Stimulated activated CD4-positive, alpha-beta T cell treated with anti-CD3 and anti-CD28 coated beads, Interleukin-1b, Interleukin-23, amount 100 ng/mL, for 48 hours (primary cell): ENCODE measurements at places on chromosomes 7 and 10.
A peak's percentile ranks its signal among the peaks of the same experiment; 100 is the strongest.

- no peak for DNase-seq
Observed at GRCh38 chr7:5797716-5798115, 16.3 kb upstream of the RNF216 start.

DNA sequence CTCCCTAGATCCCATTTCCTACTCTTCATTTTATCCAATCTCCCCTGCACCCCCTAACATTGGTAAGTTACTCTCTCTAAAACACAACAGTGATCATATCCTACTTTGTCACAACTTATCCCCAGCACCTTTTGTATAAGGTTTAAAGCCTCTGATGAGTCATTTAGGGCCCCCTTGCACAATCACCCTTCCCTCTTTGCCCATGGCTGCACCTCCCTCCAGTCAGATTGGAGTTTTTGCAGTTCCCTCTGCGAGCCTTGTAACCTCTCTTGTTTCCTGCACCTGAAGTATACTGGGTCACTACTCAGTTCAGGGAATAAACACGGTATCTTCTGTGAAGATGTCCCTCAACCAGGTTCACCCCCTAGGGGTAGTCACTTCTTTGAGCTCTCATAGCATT, 55.9 kb upstream of the ADRB1 start:
- DNase-seq = no peak

DNA sequence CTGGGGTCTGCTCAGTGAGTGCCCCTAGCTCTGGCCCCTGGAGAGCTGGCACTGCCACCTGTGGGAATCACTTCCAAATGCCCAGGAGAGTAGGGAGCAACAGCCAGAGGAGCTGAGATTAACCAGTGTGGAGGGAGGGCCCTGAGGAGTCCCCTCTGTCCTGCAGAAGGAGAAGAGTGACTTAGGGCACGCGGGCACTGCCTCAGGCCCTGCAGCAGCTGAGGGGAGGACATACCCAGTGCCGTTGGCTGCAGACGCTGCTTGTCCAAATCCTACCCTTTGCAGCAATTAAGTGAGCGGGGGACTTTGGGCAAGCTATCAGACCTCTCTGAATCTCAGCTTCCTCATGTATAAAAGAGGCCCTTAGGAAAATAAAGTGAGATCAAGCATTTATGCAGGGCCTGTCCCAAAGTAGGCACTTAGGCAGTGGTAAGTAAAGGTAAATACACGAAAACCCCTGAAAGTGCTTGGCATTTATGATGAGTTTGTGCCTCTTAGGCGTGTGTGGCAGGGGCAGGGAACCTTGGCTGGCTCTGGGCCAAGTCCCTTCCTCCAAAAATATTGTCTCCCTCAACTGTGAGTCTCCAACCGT, 16.9 kb downstream of the PRF1 start:
- DNase-seq = no peak

GRCh38 chr7:128955981-128956380, 18.3 kb downstream of the IRF5 start:
- DNase-seq = no peak

DNA sequence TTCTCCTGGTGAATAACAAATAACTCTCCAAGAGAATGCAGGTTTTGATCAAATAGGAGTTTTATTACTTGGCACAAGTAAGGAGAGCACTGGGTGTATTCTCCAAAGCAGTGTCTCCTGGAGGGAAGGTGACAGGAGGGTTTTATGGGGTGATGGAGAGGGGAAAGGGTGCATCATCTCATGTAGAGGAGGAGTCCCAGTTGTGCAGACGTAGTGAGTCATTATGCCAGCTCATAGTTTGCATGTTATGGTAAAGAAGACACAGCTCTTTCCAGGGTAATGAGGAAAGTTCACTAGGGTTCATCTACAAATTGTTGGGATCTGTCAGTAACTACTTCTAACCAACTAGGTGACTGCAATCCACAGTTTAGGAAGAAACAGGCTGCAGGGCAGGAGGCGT, 347.9 kb upstream of the MEOX2 start:
- DNase-seq = no peak

DNA sequence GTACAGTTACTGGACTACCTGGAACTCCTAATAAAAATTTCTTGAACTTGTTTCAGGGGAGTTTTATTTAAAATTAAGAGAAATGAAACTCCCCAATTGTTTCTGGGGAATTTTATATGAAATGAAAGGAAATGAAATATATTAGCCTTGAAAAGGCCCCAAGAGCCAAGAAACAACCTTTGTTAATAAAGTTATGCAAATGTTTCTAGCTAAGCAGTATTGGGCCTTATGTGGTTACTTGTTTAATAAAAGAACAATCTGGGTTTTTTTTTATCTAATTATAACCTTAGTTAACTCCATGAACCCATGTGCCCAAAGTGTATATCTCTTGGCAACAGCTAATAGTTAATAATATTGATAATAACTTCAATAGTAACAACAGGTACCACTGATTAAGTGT, 222.8 kb downstream of the EXOC4 start:
- no peak for DNase-seq

- no peak for DNase-seq
Observed at GRCh38 chr7:103651593-103652377, 205.8 kb upstream of the SLC26A5 start.

- no peak for DNase-seq
Observed at GRCh38 chr10:5018134-5018533, 14.5 kb upstream of the AKR1C2 start.

DNA sequence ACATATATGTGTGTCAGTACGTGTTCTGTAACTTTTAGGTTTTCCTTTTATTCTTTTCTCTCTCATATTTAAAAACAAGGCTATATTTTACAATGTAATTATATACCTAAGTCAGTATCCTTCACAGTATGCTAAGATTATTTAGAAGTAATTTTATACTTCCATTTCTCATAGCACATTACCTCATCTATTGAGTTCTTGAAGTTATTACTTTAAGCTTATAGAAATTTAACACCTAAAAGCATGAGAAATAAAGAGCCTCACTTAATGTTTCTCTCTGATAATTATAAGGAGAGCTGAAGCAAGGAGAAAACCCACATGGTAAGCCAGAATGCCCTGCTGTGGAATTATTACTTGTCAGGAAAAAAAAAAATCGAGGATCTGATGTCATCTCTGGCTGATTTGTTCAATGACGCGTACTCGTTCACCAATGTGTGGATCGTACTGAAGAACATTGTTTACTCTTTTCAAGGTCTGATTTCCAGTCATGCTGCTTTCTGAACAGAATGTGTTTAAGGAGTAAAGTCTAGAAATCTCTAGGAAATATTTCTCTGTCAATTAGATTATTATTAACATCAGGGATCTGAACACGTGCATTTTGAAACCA, 21.9 kb downstream of the CACNB2 start:
- DNase-seq = no peak

- DNase-seq = no peak
Observed at GRCh38 chr7:50544992-50545391, 20.2 kb downstream of the DDC start.

DNA sequence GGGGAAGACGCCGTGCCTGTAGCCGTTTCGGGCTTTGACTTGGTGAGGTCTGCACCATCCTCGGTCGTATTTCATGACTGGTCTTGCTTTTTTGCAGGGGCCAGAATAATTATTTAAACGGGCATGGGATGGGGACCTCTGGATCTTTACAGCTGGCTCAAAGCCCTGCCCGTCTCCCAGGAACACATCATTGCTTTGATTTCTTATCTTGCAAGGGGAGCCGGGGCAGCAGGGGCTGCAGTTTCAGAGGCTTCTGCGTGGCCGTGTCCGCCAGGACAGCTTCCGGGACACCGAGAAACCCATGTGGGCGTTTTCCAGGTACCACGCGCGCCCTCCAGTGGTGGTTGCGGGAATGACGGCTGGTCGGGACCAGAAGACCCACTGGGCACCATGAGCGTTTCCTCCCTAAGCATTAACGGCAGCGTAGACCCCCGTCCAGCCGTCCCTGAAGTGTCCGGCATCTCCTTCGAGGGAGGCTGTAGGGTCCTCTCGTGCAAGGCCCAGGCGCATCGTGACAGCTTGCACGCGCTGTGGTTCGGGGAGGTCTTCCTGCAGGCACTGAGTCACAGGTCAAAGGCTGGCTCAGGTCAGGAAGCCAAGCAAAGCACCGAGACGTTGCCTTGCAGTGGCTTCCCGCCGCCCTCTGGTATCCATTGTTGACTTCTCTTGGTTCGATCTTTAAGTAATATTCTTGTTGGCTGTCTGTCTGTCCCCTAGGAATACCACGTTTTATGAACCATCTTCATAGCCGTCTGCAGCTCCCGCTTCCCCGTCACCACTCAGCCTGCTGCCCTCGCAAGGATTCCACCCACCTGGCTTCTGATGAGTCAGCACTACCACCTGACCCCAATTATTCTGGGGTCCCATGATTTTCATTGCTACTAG, 16.2 kb upstream of the ZFAND2A start:
- DNase-seq = peak; percentile 87

GRCh38 chr10:13180788-13181187, 19.4 kb downstream of the MCM10 start:
- DNase-seq = peak; percentile 32

DNA sequence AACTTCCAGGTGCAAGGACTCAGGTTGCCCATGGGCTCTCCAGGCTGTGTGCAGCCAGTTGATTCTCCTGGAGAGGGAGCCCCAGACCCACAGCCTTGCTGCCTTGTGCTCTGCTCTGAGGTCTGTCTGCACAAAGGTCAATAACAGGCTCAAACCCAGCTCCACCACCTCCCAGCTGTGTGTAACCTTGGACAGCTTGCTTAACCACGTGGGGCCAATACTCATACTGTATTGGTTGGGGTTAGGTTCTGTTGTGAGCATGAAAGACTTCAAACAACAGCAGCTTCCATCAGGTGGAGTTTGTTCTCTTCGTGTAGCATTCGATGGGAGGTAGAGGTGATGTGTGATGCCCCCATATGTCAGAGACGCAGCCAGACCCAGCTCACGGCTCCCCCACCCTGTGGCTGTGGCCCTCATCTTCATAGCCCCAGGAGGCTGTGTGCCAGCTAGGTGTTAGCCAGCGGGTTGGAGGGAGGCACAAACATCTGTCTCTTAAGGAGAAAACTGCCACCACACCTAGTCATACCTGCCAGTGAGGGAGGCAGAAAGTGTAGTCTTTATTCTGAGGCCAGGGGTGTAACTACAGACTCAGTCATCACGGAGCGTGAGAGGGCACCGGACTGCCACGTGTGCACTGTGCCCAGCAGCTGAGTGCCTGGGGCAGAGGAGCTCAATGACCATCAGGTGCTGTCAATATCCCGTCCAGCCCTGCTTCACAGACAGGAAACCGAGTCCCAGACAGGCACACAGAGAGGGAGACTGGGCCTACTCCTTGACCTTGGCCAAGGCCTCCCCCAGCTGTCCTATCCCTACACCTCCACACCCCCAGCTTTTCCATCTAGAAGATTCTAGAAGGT, 8.1 kb upstream of the POLD2 start:
- no peak for DNase-seq

DNA sequence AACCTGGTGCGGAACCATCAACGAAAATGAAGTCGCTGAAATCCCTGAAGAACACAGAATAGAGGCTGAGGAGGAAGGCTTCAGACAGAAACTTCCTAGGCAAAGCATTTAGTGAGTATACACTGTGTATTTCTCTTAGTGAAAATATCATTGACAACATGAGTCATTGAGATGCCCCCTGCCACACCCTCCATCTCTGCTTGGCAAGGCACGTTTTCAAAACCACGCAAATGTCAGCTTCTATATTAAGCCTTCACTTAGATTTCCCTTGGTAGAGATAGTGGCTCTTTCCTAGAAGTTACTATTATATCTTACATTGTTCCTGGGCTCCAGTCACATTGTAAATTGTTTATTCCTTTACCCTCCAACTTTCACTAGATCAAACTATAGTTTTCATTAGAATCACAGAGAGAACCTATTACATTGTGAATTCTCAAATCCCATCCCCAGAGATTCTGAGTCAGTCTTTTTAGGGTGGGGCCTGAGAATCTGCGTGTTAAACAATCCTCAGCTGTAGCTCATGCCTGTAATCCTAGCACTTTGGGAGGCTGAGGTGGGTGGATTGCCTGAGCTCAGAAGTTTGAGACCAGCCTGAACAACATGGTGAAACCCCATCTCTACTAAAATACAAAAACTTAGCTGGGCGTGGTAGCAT, 4.6 kb upstream of the SKAP2 start:
- no peak for DNase-seq

DNA sequence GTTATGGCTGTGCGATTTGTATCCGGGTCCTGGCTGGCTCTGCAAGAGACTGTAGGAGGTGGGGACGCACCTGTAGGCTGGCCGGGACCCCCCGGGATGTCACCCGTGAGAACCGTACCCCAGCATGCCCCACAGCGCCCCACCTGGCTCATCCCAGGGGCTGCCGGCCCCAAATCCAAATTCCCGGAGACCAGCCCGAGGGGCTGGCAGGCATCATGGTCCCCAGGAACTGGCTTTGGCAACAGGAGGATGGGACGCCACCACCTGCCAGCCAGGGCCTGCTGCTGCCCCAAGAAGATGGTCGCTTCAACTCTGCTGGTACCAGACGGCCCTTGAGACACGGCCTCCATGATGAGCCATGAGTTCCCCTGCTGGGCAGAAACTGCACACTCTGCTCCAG, 239.4 kb downstream of the ELFN1 start:
- DNase-seq = no peak

GRCh38 chr10:110498982-110499795, 1.5 kb downstream of the DUSP5 start:
- peak; percentile 45 for DNase-seq

DNA sequence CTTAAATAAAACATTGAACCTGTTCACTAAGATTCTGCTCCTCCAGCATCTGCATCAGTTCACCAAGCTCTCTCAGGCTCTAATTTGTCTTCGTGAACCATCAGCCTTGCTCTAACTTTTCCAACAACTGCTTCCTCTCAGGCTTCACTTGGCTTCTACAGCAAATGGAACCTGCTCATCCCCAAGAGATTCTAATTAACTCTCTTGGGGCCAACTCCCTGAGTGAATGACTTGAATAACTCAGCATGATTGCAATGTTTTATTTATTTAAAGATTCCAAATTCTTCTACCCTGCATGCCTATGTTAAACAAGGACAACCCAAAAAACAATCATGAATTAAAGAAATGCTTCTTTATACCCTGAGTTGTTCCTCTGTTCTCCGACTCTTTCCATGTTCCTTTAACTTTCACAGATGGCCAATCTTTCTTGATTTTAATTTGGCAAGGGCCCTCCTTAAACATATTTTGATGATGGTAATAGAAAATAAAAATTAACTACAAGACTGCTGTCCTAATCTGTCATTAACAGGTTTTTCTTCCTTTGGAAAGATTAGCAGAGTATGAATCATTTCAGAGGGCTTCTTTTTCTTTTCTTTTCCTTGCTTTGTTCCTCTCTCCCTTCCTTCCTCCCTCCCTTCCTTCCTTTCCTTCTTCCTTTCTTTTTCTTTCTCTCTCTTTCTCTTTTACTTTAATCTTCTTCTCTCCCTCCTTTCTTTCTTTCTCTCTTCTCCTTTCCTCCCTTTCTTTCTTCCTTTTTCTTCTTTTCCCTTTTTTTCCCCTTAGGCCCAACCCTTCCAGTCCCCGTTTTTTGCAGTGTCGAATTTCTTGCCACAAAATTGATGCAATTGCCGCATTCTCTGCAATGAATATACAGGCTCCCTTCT, 195.0 kb upstream of the RHOBTB1 start:
- DNase-seq = no peak

GRCh38 chr10:83942410-83942809, 196.9 kb upstream of the GHITM start:
- no peak for DNase-seq
